Myocyte (in vitro differentiated cells): ENCODE measurements at places on chromosomes 11 and 22. TPM values are rescaled to one million over a fixed set of nuclear protein-coding genes. Genes with fewer than 3 reads are reported as not detected.

GPHA2 gene
- total RNA-seq: not detected in 2 replicates

POU2AF2 gene
- not detected in 2 replicates for total RNA-seq

DNA sequence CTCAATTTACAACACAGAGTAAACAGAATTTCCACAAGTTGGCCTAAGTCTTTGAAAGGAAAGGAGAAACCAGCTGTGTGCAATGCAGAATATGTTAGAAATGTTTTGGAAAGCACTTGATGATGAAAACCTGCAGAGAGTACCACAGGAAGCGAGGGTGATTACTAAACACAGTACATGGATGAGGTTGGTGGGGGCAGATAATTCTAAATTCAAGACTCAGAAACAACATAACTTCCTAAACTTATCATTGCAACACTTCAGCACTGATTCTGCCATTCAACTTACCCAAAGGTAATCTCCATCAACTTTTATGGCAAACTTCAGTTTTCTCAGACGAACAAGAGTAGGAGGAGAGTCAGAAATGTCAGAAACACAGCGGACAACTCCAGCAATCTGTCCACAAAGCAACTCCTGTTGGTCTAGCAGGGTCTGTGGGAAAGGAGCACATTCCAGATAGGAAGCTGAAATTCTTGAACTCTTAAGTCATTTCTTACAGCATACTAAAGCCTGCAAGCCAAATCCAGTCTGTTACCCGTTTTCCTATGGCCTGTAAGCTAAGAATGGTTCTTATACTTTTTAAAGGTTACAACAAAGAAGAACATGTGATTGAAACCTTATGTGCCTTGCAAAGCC is 6.8 kb downstream of the HPS4 start:
- no peak for DNase-seq

GRCh38 chr22:46381731-46382130 is 46.2 kb downstream of the TRMU start:
- DNase-seq: no peak

DNA sequence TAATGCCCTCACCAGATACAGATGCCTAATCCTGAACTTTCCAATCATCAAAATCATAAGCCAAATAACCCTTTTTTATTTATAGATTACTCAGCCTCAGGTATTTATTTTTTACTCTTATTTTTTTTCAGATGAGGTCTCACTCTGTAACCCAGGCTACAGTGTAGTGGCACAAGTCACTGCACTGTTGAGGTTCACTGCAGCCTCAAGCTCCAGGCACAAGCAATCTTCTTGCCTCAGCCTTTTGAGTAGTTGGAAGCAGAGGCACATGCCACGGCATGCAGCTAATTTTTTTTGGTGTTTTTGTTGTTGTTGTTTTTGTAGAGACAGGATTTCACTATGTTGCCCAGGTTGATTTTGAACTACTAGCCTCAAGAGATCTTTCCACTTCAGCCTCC is 49.5 kb downstream of the TTC28 start:
- no peak for DNase-seq
